Stimulated activated CD4-positive, alpha-beta T cell treated with anti-CD3 and anti-CD28 coated beads, Interleukin-12 subunit alpha, Interleukin-12 subunit beta, amount 100 ng/mL, for 4 hours (primary cell): ENCODE measurements at places on chromosomes 7 and 10.

DNA sequence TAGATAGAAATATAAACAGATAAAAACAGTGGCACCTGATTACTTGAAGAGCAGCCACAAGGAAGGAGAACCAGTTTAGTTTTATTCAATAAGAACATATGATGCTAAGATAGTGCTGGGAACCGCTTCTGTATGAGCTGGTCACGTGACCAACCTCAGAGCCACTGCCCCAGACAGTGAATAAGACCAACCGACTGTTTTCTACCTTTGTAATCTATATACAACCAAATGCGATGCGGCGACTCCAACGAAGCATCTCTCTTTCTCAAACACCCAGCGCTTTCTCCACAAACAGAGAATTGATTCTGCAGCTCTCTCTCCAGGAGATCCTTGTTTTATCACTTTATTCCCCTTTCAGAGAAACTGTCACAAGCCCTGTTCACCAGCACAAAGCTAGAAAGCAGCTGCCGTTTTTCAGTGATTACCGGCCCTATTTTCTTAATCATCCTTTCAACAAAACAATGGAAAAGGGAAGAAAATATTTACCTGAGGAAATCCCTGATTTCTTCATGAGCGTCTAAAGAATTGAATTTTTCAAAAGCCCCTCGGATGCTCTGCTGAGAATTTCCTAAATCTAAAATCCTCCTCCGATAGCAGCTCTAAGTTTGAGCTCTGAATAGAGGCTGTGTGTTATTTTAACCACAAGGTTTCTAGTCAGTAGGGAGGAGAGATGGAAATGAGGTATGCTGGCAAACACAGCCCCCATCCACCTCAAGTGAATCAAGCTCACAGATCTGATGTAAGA, 55.7 kb upstream of the JCAD start:
- no peak for DNase-seq

- no peak for DNase-seq
Observed at GRCh38 chr10:124037286-124037685, 56.1 kb downstream of the CHST15 start.

DNA sequence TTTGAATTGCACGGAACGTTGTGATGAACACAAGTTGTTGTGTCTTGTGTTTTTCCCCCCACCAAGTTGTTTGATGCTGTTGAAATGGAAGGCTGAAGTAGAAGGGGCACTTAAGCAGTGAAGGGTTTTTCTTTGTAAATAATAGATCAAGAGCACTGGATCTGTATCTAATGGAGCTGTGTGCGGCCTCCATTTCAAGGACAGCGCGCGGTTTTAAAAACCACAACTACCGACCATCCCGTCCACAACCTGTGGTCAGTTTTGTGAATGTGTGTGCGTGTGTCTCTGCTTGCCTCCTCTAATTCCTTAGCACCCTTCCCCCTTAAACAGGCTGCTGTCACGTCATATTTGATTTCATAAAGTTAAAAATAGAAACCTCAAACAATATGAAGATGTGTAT, 165.5 kb downstream of the TCF7L2 start:
- no peak for DNase-seq

- DNase-seq: no peak
Observed at GRCh38 chr10:19096501-19097073, 48.0 kb downstream of the MALRD1 start.

DNA sequence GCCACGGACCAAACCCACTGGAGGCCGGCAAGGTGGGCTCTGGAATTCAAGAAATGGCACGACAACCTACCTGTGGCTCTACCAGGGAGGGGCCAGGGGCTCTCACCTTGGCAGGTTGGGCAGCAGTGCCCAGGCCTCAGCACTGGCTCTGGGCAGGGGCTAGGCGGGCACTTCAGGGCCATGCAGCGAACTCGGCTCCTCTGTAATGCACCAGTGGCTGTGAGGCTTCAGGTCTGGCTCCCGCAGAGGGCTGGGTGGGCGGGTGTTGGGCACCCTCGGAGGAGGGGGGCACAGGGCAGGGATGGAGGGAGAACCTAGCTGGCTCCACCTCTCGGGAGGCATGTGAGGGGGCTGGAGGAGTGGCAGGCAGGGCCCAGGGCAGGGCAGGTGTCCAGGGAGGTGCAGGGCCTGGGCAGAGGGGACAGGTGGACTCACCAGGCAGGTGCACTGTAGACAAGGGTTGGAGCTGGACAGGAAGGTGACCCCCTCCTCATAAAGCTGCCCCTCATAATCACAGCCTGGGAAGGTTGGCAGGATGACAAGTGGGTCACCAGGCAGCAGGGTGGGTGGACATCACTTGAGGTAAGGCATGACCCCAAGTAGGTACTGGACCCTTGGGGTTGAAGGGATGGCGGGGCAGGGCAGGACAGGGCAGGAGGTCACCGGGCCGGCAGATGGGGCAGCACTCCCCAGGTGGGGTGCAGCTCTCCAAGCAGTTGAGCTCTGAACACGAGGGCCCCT, 6.7 kb downstream of the KCP start:
- DNase-seq: no peak

DNA sequence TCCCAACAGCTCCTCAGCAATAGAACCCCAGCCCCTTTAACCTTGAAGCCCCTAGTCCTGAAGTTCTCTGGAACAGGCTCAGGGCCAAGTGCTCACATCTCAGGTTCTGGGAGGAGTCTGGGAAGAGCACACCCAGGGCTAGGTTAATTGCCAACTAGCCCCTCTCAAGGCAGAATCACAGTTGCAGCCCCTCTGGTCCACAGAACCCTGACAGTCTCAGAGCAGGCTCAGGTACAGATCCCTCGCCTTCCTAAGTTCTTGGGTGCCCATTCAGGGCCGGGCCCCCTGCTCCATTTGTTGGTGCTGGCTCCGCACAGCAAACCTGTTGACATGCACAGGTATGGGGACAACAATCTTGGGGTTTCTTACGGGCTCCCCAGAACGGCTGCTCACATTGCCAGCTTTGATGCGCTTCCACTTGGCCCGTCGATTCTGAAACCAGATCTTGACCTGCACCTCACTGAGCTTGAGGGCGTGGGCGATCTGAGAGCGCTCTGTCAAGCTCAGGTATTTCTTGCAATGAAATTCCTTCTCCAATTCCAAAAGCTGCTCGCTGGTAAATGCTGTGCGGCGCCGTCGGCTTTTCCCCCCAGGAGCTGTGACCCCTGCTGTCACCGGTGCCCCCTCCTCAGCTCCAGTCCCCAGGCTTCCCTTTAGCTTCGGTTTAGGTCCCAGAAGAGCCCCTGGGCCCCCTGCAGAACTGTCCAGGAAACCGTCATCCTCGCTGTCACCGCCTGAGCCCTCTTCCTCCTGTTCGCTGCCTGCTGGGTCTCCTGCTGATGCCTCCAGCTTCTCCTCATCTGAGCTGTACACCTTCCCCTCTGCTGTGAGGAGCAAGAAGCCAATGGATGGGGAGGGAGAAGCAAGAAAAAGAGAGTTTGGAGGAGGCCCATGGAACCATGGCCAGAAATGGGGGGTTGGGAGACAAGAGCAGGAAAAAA, 18.9 kb downstream of the GBX1 start:
- DNase-seq: no peak
